ENCODE measurements at places on chromosomes 7 and 10. TPM values are rescaled to one million over a fixed set of nuclear protein-coding genes. Genes with fewer than 3 reads are reported as not detected.

Gene FAM25G
- total RNA-seq: not detected

Gene CUZD1
- total RNA-seq: 0.99 TPM

- DNase-seq: no peak
Measured at GRCh38 chr10:130335336-130335735, 199.1 kb downstream of the GLRX3 start.

DNA sequence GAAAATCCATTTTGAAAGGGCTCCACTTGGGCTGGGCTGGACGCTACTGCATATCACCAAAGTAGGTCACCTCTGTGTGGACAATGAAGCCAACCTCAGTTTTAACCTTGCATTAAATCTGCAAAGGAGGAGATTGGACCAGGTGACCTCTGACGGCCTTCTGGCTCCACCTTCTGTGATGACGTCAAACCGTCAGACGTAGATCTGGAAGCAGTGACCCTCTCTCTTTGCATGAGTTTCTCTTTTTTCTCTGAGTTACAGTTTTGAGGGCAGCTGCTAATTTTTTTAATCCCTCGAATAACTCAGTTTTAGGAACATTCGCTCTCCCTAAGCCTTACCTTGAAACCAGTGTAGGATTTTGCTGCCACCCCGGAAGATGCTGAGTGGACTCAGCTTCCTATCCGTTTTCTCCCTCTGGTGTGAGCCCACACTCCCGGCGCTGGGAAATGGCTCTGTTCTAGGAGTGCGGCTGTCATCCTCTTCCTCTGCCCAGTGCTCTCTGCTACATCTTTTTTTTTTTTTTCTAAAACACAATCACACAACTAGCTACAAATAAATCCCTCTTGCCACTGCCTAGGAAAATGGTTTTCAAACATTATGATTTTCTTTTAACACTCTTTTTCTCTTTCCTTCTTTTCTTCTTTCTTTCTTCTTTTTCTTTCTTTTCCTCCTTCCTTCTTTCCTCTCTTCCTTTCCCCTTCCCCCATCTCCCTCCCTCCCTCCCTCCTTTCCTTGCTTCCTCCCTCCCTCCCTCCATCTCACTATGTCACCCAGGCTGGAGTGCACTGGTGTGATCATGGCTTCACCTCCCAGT lies 27.7 kb upstream of the NMT2 start:
- no peak for DNase-seq

DNA sequence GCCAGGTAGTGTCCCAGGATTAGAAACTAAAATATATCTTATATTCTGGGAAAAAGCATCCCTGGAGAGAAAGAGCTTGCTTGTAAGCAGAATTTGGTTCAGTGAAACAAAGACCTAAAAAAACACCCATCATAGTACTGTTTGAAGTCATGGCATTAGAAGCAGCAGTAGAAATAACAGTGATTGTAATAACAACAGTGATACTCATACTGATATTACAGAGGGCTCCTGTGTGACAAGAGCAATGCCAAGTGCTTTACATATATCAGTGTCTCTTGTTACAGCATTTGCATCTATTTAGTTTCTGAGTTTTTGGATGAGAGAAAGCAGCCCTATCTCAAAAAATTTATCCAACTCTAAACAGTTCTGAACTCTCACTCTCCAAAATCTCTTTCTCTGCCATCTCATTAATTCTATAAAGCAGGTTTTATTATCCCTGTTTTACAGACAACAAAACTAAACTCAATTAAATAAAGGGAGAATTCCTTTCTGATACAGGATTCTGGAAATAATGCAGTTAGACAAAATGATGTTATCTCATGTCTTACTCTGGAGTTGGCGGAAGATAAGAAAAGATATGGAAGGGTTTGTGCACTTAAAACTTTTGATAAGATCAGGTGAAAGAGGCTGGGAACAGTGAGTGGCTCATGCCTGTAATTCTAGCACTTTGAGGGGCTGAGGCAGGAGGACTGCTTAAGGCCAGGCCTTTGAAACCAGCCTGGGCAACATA lies 146.5 kb upstream of the AOAH start:
- no peak for DNase-seq
